Activated CD4-positive, alpha-beta memory T cell treated with anti-CD3 and anti-CD28 coated beads for 36 hours (primary cell): ENCODE measurements at places on chromosomes 6 and 20. TPM values are rescaled to one million over a fixed set of nuclear protein-coding genes. Genes with fewer than 3 reads are reported as not detected.

GRCh38 chr6:55569638-55570037 is 9.4 kb downstream of the HMGCLL1 start:
- no peak overlapping the region for H3K27ac ChIP-seq
- no peak overlapping the region for H3K4me3 ChIP-seq
- DNase-seq = no peak
- no peaks in the 10 kb centered on the region for H3K4me1 ChIP-seq
- H3K27me3 ChIP-seq = no peaks in the 10 kb centered on the region

DNA sequence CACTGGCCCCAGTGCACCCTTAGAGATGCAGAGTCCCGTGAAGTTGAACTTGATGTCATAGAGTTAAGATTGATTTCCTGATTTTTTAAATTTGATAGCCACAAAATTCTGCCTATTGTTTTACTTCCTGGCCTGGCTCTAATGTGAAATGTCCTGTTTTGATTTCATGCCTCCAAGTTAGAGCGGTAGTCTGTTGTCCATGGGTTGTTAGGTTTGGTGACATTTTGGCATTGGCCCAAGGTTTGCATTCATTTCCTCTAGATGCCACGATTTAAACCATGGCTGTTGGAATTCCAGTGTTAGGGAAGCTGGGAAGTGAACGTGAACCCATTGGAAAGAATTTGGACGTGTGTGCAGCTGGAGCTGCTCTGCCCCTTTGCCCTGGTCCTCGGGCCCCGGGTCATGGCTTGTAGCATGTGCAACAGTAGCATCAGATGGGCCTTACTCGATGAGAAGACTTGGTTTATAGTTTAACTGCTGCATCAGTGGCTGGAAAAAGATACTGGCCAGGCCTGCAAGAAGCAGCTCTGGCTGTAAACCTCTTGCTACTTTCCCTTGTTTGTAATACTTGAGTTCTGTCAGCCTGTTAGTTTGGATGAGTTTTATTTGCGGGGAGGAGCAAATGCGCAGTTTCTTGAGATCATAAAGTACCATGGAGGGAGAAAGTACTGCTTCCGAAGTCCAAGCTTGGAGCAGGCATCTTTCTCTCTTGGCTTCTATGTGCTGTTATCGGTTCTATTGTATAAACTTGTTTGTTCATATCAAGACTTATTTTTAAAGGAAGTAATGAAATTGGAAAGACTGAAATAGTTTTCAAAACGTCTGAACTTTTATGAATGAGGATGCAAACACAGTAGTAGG is 121.4 kb upstream of the CLDN20 start:
- peak overlapping the region; percentile 60 for H3K27ac ChIP-seq
- H3K4me3 ChIP-seq = peak overlapping the region; percentile 55
- peaks cover 8% of the 10 kb centered on the region for H3K36me3 ChIP-seq
- H3K27me3 ChIP-seq = no peaks in the 10 kb centered on the region

- no peak for DNase-seq
- no peak overlapping the region for H3K4me3 ChIP-seq
- H3K27me3 ChIP-seq = peaks cover 49% of the 10 kb centered on the region
- no peak overlapping the region for H3K27ac ChIP-seq
- no peaks in the 10 kb centered on the region for H3K36me3 ChIP-seq
These were observed 26.8 kb downstream of the SLC17A9 start for GRCh38 chr20:62979310-62979709.

DNA sequence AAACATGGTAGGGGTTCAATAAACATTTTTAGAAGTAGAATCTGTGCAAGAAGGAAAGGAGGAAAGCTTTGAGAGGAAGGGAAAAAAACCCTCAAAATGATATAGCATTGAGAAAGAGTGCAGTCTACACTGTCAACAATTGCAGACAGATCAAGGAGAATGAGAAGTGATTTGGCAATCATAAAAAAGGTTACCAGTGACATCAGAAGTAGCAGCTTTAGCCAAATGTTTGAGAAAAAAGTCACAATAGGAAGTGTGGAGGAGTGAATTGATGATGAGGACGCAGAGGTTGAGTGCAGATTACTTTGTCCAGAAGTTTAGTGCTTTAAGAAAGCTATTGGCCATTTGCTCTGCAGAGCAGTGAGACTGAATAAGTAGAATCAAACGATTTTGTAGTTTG is 155.0 kb downstream of the GJA1 start:
- no peak overlapping the region for H3K4me3 ChIP-seq
- DNase-seq = no peak
- no peaks in the 10 kb centered on the region for H3K27me3 ChIP-seq

DNA sequence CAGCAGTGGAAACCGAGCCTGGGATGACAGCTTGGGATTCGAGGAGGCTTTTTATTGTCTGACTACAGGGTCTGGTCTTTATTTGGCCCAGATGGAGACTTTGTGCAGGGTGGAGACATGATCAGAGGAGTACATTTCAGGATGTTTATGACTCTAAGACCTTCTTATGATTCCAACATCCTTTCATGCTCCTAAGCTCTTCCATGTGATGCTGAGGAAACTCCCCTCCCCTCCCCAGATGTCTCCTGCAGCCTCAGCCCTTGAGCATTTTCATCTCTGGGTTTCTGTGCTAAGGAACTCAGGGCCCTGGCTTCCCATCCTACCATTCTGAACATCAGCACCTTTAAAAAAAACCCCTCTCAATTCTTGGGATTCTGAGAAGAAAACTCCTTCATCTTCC is 186.6 kb downstream of the SOX4 start:
- H3K36me3 ChIP-seq = no peaks in the 10 kb centered on the region
- no peak overlapping the region for H3K27ac ChIP-seq
- H3K4me1 ChIP-seq = no peaks in the 10 kb centered on the region
- DNase-seq = no peak

DNA sequence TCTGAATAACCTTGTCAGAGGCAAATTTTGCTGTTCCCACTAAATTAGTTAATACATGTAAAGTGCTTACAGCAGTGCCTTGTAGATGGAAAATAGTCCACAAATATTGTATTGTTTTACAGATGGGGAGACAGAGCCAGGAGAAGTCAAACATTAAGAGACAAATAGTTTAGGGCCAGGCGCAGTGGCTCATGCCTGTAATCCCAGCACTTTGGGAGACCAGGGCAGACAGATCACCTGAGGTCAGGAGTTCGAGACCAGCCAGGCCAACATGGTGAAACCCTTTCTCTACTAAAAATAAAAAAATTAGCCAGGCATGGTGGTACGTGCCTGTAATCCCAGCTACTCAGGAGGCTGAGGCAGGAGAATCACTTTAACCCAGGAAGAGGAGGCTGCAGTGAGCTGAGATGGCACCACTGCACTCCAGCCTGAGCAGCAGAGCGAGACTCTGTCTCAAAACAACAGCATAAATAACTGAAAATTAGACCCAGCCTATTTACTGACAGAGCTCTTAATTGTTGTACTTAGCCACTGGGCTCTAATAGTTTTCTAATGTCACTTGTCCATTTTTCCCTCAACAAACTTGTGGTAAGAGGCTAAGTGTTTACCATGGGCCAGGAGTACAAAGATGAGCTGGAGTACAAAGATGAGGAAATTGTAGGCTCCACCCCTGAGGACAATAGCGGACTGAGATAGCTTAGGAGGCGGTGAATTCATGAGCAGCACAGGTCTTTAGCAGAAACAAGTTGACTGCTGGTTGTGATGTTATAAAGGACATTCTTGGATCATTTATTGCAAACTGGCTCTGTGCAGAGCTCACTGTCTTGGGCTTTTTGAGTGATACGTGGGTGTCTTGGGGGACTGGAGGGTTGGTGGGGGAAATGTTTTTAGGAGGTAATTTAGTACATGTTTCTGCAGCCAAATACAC is 6.4 kb downstream of the ZSWIM3 start:
- no peak overlapping the region for H3K27ac ChIP-seq
- H3K4me1 ChIP-seq = peaks cover 13% of the 10 kb centered on the region
- no peak overlapping the region for H3K4me3 ChIP-seq
- no peaks in the 10 kb centered on the region for H3K27me3 ChIP-seq
- no peaks in the 10 kb centered on the region for H3K36me3 ChIP-seq

DNA sequence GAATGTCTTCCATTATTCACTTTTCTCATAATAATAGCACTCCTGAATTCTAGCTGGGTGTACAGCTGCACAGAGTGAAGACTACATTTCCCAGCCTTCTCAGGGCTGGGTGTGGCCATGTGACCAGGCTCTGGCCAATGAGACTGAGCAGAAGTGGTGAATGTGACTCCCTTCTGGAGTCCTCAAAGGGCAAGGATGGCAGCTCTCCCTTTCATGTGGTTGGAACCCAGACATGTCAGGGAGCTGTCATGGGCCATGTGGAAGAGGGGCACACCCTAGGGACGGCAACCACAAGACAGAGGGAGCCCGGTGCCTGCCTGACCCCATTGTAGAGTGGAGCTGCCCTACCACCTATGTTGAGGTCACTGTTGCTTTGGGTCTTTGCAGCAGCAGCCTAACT is 312.8 kb upstream of the SULF2 start:
- peaks cover 4% of the 10 kb centered on the region for H3K27me3 ChIP-seq
- no peak overlapping the region for H3K4me3 ChIP-seq

DNA sequence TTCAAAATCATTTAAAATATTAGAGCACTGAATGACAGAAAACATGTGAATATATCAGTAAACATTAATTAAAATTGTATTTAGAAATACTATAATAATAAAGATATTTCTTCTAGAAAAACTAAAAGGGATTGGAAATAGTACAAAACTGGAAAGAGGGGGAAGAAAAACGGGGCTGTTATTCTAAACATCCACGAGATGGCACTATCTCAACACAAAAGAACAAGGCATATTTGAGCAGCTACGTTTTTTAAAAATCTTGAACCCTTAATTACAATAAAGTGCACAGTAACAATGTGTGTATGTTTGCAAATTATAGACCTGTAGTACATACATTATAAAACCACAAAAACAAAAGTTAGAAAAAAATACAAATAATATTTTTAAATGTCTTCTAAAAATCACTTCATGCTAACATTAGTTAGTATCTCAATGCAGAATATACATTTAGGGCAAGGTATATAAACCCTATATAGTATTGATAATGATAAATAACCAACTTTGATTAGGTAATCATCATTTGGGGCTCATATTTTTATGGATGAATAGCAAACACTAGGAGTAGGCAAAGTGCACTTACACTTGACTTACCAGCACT is 42.5 kb upstream of the PNISR start:
- peaks cover 3% of the 10 kb centered on the region for H3K36me3 ChIP-seq
- H3K4me1 ChIP-seq = no peaks in the 10 kb centered on the region
- no peak overlapping the region for H3K4me3 ChIP-seq
- no peak overlapping the region for H3K27ac ChIP-seq
- DNase-seq = no peak

DNA sequence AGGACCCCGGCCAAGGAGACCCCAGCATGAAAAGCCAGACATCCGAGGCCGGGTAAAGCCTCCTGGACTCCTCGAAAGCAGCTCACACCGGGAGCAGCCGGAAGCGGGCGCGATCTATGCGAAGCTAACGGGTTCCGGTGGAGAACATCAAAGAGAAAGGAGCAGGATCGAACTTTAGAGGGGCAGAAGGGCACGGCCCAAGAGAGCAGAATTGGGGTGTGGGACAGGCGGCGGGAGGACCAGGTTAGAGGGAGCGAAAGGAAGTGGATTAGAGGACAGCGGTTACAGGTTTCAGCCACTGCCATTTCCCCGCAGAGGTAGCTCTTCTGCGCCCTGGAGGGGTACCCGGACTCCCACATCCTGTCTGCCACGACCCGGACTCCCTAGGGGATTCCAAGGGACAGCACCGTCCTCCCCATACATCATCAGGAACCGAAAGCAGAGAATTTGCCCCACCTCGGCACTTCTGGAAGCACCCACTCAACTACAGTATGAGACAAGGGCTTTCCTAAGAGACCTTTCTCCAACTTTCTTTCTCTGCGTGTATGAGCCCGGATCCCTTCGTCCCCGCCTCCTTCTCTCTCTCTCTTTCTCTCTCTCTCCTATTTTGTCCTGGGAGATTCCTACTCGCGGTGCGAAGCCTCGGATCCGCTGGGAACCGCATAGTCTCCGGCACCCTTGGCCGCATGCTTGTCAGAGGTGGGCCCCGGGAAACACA is 507 bp upstream of the VGLL2 start:
- peak; percentile 40 for DNase-seq
- peaks cover 2% of the 10 kb centered on the region for H3K36me3 ChIP-seq
- no peak overlapping the region for H3K27ac ChIP-seq
- peaks cover 76% of the 10 kb centered on the region for H3K27me3 ChIP-seq

DNA sequence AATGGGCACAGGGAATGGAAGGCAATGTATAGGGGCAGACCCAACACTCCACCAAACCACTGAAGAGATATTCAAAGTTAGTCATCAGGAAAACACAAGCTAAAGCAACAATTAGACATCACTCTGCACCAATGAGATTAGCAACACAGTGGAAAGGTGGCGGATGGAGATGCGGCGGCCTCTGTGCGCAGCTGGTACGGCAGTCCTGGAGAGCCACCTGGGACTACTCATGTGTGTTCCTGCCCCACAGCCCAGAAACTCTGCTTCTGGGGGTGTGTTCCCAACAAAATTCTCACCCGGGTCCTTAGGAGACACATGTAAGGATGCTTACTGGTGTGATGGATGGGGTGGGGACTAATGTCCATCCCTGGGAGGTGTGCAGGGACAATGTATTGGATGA is 82.4 kb downstream of the DHX35 start:
- peaks cover 4% of the 10 kb centered on the region for H3K36me3 ChIP-seq
- H3K27ac ChIP-seq = no peak overlapping the region
- no peaks in the 10 kb centered on the region for H3K27me3 ChIP-seq
- H3K4me3 ChIP-seq = no peak overlapping the region
- DNase-seq = no peak

- no peak overlapping the region for H3K4me3 ChIP-seq
- H3K27me3 ChIP-seq = no peaks in the 10 kb centered on the region
- no peak overlapping the region for H3K27ac ChIP-seq
These were observed 89.1 kb downstream of the PSMG4 start for GRCh38 chr6:3347826-3348225.

DNA sequence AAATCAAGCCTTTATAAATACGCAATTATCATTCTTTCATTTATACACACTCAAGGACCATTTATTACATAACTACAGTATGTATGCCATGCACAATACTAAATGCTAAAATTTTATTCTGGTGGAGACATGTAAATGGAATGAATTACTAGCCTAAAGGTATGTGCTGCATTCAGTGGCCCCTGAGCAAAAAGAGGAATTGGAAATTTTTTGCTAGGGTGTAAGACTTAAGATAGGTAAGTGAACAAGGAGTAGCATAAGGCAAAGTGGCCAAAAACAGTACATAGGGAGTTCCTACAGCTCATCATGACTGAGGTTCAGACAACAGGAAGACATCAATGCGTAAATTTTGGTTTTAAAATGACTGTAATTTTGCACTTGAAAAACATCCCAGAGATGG is 2.3 kb upstream of the MTFR2 start:
- H3K4me1 ChIP-seq = peaks cover 48% of the 10 kb centered on the region
- no peak for DNase-seq
- peaks cover 28% of the 10 kb centered on the region for H3K36me3 ChIP-seq

- no peak overlapping the region for H3K4me3 ChIP-seq
- H3K4me1 ChIP-seq = no peaks in the 10 kb centered on the region
- H3K27ac ChIP-seq = no peak overlapping the region
- H3K36me3 ChIP-seq = no peaks in the 10 kb centered on the region
- no peak for DNase-seq
- peaks cover 1% of the 10 kb centered on the region for H3K27me3 ChIP-seq
These were observed 491.3 kb upstream of the GJE1 start for GRCh38 chr6:141641406-141641805.

Gene BTNL2
- not detected for total RNA-seq

Gene KIAA1755
- total RNA-seq = not detected

Gene LAMA2
- total RNA-seq = 0.15 TPM

Gene BPIFB4
- not detected for total RNA-seq
